ENCODE measurements at places on chromosomes 12 and 14. TPM values are rescaled to one million over a fixed set of nuclear protein-coding genes. Genes with fewer than 3 reads are reported as not detected.

The KLHL33 gene
- not detected for total RNA-seq

The C1QL4 gene
- 0.63 TPM for total RNA-seq

The MED6 gene
- total RNA-seq: 50.9 TPM

The PLEK2 gene
- total RNA-seq: not detected

The CLECL1 gene
- not detected for total RNA-seq

The SPIC gene
- total RNA-seq: not detected

The CLEC2A gene
- total RNA-seq: not detected

The KIF5A gene
- total RNA-seq: 16.9 TPM

The GPRC5A gene
- total RNA-seq: not detected

The PTGDR gene
- not detected for total RNA-seq

The VWF gene
- 0.21 TPM for total RNA-seq

The CRACR2A gene
- 2.2 TPM for total RNA-seq

The FAM181A gene
- total RNA-seq: 13.4 TPM

The ZBTB39 gene
- total RNA-seq: 27.9 TPM

The AQP2 gene
- not detected for total RNA-seq

DNA sequence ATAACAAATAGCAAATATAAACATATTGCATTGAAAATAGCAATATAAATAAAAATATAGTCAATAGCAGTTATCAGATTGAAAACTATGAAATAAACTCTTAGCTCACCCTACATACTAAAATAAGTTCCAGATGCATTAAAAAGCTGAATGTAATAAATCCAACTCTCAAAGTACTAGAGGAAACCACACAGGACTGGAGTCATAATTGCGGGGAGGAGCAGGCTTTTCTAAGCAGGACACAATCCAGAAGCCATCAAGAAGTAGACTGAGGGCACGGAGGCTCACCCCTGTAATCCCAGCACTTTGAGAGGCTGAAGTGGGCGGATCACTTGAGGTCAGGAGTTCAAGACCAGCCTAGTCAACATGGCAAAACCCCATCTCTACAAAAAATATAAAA lies 22.2 kb downstream of the GSC start:
- H3K27me3 ChIP-seq: no peaks in the 10 kb centered on the region
- no peak overlapping the region for H3K4me3 ChIP-seq
- no peak overlapping the region for H3K27ac ChIP-seq
- H3K4me1 ChIP-seq: no peaks in the 10 kb centered on the region

DNA sequence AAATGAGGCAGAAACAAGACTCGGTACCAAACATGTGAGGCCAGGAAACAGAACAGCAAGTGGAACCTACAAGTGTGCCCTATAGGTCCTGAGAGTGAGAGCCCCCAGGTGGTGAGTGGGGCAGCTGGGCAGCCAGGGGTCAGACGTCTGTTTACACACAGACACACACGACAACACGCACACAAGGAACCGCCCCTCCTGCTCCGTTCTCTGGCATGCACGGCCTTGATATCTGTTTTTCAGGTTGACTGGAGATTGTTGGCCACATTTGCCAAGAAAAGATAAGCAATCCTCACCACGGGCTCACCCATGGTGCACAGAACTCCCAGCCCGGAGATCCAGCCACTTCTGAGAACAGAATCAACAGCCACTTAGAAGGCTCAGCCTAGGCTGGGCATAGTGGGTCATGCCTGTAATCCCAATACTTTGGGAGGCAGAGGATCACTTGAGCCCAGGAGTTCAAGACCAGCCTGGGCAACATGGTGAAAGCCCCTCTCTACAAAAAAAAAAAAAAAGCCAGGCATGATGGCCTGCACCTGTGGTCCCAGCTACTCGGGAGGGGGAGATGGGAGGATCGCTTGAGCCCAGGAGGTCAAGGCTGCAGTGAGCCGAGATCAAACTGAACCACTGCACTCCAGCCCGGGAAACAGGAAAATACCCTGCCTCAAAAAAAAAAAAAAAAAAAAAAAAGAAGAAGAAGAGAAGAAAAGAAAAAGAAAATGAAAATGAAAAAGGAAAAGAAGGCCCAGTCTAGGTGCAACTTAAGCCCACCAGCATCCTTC lies 19.4 kb upstream of the EIF5 start:
- no peak for DNase-seq
- no peak overlapping the region for H3K27ac ChIP-seq
- H3K4me1 ChIP-seq: peaks cover 7% of the 10 kb centered on the region
- no peak overlapping the region for H3K4me3 ChIP-seq
- no peaks in the 10 kb centered on the region for H3K36me3 ChIP-seq
- H3K27me3 ChIP-seq: no peaks in the 10 kb centered on the region

DNA sequence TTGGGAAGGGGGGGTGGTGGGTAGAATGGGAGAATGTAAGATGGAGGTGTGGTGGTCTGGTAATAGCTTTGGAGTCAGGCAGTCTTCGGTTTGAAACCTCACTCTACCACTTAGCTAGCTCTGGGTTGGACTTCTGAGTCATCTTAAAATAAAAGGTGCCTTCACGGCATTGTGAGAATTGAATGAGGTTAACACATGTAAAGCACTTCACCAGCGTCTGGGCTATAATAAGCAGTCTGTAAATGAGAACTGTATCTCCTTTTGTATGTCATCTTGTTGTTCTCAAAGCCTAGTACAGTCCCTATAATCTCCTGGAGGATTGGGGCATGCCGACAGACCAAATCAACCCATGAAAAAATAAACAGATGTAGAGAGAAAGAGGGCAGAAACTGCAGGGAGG lies 11.2 kb downstream of the C2CD5 start:
- peaks cover 29% of the 10 kb centered on the region for H3K36me3 ChIP-seq
- no peak overlapping the region for H3K27ac ChIP-seq
- no peaks in the 10 kb centered on the region for H3K27me3 ChIP-seq
- DNase-seq: no peak
- H3K4me3 ChIP-seq: no peak overlapping the region

DNA sequence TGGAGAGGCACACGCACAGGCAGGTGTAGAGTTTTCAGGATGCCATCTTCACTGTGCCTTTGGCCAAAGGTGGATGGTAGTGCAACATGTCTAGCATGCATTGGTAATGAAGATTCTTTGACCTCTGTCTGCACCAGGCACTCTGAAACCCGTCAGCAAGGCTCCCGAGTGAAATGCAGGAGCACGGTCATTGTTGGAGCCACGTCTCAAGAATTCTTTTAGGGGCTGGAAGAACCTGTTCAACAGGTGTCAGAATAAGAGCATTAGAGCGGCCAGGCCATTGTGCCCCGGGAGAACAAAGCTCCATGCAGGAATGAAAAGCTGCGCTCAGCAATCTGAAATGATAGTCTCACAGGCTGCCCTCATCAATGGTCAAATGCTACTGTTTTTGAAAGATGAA lies 40.2 kb upstream of the DICER1 start:
- H3K4me1 ChIP-seq: no peaks in the 10 kb centered on the region
- no peaks in the 10 kb centered on the region for H3K36me3 ChIP-seq
- no peak overlapping the region for H3K27ac ChIP-seq
- no peak for DNase-seq
- H3K27me3 ChIP-seq: no peaks in the 10 kb centered on the region

DNA sequence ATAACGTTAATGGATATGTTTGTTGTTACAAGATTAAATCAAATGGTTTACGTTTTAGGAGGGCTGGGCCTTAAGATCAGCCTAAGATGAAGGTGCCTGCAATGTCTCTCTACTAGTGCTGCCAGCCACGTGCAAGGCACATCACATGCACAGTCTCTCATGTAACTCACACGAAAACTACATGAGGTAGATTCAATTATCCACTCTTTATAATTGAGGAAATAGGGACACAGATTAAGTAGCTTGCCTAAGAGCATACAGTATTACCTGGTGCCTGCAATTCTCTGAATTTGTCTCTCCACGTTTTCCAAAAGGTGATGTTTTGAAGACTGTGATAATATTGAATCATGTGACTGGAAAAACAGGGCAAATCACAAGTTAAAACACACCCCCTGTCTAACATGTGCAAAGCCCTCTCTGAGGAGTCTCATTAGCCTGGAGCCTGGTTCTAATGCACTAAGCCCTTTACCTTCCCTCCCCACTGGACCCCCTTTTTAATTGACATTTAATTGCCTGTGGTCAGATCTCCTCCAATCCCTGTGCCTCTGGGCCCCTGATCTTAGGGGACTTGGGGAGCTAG lies 14.6 kb upstream of the ATP2A2 start:
- DNase-seq: no peak
- no peak overlapping the region for H3K4me3 ChIP-seq

- peaks cover 6% of the 10 kb centered on the region for H3K4me1 ChIP-seq
- no peaks in the 10 kb centered on the region for H3K27me3 ChIP-seq
- H3K4me3 ChIP-seq: no peak overlapping the region
- peaks cover 4% of the 10 kb centered on the region for H3K36me3 ChIP-seq
- DNase-seq: no peak
- no peak overlapping the region for H3K27ac ChIP-seq
Observed at GRCh38 chr14:44979740-44980356, 17.9 kb downstream of the TOGARAM1 start.

GRCh38 chr12:34397591-34398365 lies 375.5 kb downstream of the ALG10 start:
- H3K4me1 ChIP-seq: no peaks in the 10 kb centered on the region
- DNase-seq: no peak
- no peak overlapping the region for H3K27ac ChIP-seq
- no peaks in the 10 kb centered on the region for H3K27me3 ChIP-seq
- no peaks in the 10 kb centered on the region for H3K36me3 ChIP-seq

DNA sequence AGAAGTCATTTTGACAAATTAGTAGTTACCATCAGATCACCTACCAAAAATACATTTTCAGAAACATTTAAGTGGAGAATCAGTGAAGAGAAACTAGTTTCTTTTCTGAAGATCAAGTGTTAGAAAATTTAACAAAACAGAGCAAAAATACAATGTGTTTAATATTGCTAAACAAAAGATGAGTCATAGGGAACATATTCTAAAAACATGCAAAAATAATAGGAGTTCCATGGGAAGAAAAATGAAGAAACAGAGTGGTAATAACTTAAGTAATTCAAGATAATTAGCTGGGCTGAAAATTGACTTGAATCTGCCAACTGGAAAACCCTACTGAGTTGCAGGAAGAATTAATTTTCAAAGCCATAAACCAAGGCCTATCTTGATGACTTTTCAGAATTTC lies 111.5 kb upstream of the KITLG start:
- H3K4me1 ChIP-seq: peaks cover 3% of the 10 kb centered on the region
- H3K27me3 ChIP-seq: no peaks in the 10 kb centered on the region
- H3K4me3 ChIP-seq: no peak overlapping the region
- no peak for DNase-seq

GRCh38 chr14:77180726-77181602 lies 634 bp upstream of the TMEM63C start:
- peaks cover 15% of the 10 kb centered on the region for H3K27me3 ChIP-seq
- H3K36me3 ChIP-seq: no peaks in the 10 kb centered on the region
- H3K4me3 ChIP-seq: peak overlapping the region; percentile 74
- H3K4me1 ChIP-seq: peaks cover 13% of the 10 kb centered on the region
- no peak overlapping the region for H3K27ac ChIP-seq

GRCh38 chr12:121452340-121452984 lies 52.5 kb downstream of the RNF34 start:
- no peaks in the 10 kb centered on the region for H3K27me3 ChIP-seq
- DNase-seq: no peak
- peaks cover 10% of the 10 kb centered on the region for H3K36me3 ChIP-seq
- no peak overlapping the region for H3K4me3 ChIP-seq
- H3K4me1 ChIP-seq: peaks cover 10% of the 10 kb centered on the region
- no peak overlapping the region for H3K27ac ChIP-seq

- no peaks in the 10 kb centered on the region for H3K27me3 ChIP-seq
- DNase-seq: no peak
- peaks cover 26% of the 10 kb centered on the region for H3K4me1 ChIP-seq
- peaks cover 5% of the 10 kb centered on the region for H3K36me3 ChIP-seq
Observed at GRCh38 chr14:24435192-24435810, 5.5 kb downstream of the KHNYN start.

- no peak for DNase-seq
- H3K27ac ChIP-seq: no peak overlapping the region
- peaks cover 7% of the 10 kb centered on the region for H3K36me3 ChIP-seq
- H3K27me3 ChIP-seq: no peaks in the 10 kb centered on the region
- no peak overlapping the region for H3K4me3 ChIP-seq
Observed at GRCh38 chr12:31023271-31023724, 50.4 kb upstream of the DDX11 start.

DNA sequence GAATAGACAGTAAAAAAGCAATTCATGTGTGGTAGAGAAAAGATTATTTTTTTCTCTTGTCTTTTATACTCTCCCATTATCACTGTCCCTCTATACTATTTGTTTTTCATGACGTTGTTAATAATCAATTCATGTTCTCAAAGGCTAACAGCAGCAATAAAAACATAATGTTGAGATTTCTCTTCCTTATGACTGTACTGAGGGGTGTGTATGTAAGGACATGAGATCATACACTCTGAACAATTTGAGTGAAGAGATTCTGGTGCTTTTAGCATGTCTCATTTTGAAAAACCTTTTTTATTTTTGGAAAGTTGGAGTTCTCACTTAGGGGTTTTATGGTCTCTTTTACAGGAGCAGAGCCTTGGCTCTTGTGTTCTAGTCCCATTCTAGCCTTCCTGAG lies 3.8 kb upstream of the TSPAN8 start:
- DNase-seq: no peak
- no peaks in the 10 kb centered on the region for H3K27me3 ChIP-seq
- H3K4me1 ChIP-seq: peaks cover 11% of the 10 kb centered on the region
- no peak overlapping the region for H3K4me3 ChIP-seq
- H3K27ac ChIP-seq: no peak overlapping the region
- H3K36me3 ChIP-seq: no peaks in the 10 kb centered on the region

- no peak overlapping the region for H3K4me3 ChIP-seq
- no peak overlapping the region for H3K27ac ChIP-seq
- H3K36me3 ChIP-seq: no peaks in the 10 kb centered on the region
- H3K4me1 ChIP-seq: no peaks in the 10 kb centered on the region
- no peak for DNase-seq
- peaks cover 11% of the 10 kb centered on the region for H3K27me3 ChIP-seq
Observed at GRCh38 chr14:57479197-57479596, 14.5 kb downstream of the CCDC198 start.

GRCh38 chr12:56038022-56038655 lies 3.6 kb upstream of the RPS26 start:
- no peak overlapping the region for H3K27ac ChIP-seq
- no peaks in the 10 kb centered on the region for H3K27me3 ChIP-seq
- DNase-seq: no peak
- peaks cover 18% of the 10 kb centered on the region for H3K36me3 ChIP-seq

GRCh38 chr12:111557271-111558106 lies 41.6 kb downstream of the ATXN2 start:
- no peak for DNase-seq
- peaks cover 4% of the 10 kb centered on the region for H3K36me3 ChIP-seq
- no peak overlapping the region for H3K27ac ChIP-seq
- H3K27me3 ChIP-seq: no peaks in the 10 kb centered on the region
- H3K4me3 ChIP-seq: no peak overlapping the region

GRCh38 chr14:86013641-86014040 lies 483.7 kb downstream of the FLRT2 start:
- no peaks in the 10 kb centered on the region for H3K36me3 ChIP-seq
- H3K4me1 ChIP-seq: peaks cover 10% of the 10 kb centered on the region
- DNase-seq: no peak
- no peak overlapping the region for H3K27ac ChIP-seq

All from neural crest cell (in vitro differentiated cells).